ENCODE measurements at places on chromosomes 7 and 10.

DNA sequence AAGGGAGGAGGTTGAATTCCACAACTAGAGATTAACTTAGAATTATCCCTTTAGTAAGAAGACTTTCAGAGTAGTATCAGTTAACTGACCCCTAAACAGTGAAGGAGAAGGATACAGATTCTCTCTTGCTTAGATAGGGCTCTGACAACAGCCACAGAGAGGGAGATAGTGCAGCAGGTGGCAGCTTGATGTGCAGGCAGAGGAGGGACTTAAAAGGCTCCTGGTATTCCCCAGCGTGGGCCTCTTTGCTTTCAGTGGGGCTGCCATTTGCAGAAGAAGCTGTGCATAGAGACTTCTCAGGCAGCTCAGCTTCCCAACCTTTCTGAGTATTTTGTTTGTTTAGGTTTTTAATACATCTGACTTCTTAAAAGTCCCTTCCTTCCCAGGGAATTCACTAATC lies 16.0 kb downstream of the FZD1 start:
- DNase-seq: no peak

DNA sequence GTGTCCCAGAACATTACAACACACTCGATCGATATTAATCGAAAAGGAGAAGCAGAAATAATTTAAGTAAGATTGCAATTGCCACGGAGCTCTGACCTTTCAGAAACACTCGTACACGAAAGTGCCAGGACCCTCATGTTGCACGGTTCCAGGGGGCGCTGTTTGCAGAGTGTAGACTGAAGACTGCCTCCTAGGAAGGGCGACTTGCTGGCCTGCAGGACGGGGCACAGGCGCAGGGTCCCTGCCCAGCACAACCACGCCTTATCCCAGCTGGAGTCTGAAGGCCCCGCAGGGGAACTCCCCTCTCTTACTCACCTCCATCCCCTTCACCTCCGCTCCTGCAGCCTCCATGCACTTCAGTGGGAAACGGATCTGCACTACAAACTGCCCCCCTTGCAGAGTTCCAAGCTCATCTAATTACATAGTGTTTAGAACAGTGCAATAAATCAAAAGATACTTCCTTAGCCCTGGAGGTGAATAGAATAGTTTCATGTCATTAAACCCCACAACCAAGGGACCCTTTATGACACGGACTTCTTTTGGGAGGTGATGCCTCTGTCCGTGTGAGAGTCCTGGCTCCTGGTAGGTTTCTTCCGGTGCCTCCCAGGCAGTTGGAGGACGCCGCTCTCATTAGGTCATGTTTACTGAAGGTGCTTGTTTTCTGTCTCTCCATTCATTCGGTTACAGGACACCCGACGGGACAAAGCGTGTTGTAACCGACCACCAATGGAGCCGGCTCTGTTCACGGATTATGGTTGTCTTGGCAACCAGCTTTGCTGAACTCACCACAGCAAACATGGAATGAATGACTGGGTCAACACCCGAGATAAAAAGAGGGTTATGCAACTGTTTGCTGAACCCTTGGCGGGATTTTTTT lies 262.2 kb downstream of the BAMBI start:
- DNase-seq: no peak

DNA sequence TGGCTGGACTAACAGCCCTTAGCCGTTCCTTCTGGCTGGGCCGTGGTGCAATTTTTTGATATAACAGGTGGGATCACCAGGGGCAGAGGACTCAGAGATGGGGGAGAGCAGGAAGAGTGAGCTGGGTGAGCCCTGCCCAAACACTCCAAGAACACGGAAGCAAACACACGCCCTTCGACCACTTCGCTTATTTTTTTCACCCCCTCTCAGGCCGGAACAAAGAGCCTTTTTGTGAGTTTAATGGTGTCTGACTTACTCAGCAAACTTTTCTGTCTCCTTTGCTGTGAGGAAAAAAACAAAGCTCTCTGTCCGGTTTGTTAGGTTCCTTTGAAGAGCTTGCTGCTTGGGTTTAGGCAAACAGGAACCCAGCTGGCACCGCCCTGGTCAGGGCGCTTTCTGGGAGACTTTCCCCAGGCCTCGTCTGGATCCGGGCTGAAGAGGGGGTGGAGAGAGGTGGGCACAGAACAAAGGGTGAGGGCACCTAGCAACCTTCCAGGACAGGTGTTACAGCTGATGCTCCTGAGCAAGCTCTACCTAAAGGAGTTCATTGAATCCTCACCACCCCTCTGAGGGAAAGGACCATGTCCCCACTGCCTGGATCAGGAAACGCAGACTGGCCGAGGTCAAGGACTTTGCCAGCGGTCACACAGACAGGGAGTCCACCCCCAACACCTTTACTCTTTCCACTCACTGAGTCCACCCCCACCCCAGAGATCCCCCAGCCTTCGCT lies 23.3 kb downstream of the CALML3 start:
- DNase-seq: no peak

DNA sequence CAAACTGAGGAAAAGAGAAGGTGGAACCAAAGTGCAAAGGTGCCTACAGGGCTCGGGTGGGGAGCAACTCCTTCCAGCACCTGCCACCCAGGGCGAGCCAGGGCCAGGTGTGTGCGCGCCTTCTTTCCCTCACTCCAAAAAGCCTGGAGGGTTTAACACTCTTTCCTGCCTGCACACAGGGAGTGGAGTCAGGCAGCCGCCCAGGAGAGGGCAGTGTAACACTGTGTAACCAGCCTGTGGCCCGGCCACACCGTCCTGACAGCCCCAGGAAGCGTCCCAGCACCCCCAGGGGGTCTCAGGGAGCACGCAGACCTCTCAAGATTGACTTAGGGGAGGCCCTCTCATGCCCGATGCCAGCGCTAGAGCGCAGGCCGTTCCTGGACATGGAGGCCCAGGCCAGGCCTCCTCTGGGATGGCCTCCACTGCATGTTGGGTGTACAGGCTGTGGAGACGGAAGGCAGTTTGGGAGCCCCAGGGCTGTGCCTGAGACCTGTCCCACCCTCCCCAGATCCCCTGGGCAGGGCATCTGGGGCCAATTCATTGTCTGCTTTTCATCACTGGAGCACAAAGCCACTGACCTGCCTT lies 13.4 kb downstream of the BRI3 start:
- DNase-seq: no peak

DNA sequence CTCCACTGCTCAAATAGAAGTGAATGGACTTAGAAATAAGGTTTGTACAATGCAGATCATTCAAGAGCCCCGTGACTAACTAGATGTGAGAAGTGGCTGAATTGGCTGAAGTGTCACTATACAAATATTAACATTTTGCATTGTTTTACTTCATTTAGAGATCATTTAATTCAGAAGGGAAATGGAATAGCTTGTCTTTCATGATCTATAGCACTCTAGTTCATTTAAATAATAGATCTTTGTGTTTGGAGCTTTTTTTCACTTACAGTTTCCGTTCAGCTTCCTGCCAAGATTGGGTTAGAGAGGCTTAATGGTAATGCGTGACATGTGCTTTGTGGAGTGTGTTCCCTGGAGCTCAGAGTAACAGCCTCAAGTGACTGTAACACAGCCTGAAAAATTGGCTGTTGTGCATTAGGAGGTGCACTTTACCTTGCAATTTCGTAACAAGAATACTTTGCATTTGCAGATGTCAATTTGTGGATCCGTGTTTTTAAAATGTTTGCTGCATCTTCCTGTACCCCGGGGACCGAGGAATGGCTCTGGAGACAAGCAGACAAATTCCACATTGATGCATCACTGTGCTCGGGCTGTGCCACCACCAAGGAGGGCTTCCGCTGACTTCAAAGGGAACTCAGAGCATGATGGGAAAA lies 170.3 kb downstream of the NRP1 start:
- no peak for DNase-seq

DNA sequence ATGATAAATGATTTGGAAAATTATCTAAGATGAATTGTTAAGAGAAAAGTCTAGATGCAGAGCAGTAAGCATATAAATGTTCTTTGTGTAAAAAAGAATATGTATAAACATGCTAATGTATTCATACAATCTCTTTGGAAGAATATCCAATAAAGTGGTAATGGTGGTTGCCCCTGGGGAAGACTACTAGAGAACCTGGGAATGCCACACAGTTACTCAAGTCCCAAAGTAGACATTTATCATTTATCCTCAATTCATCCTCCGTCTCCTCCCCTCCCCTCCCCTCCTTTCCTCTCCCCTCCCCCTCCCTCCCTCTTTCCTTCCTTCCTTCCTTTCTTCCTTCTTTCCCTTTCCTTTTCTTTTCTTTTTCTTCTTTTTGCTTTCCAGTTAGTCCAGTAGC lies 51.7 kb downstream of the LRRC18 start:
- no peak for DNase-seq

GRCh38 chr7:141160246-141160860 lies 86.5 kb downstream of the TMEM178B start:
- no peak for DNase-seq

DNA sequence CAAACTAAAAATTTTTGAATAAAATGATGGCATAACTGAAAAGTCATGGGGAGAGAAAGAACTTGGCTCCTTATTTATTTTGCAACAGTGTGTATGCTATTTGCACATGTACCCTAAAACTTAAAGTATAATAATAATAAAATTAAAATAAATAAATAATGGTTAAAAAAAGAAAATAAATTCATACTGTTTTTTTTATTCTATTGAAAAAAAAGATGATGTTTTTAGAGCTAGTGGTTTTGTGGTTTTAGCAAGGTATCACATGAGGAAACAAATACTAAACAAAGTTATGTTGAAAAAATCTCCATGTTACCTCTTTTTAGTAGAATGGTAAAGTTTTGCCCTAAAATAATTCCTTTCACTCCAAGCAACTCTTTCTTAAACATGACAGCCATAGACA lies 26.2 kb downstream of the TMEM168 start:
- DNase-seq: no peak

DNA sequence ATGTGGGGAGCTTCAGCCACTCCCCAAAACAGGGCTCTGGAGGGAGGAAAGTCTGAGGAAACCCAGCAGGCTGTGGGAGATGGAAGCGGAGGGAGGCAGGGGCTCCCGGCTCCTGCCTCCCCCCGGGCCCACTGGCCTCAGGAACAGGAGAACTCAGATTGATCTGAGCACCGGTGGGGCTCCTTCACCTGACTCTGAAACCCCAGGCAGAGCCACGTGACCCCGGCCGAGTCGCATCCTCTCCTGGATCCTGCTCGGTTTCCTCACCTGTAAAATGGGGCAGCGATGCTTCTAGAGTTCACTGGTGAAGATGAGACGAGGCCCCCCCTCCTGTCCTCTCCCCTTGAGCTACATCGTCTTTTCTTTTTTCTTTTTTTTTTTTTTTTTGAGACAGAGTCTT lies 33.6 kb downstream of the TCERG1L start:
- no peak for DNase-seq

DNA sequence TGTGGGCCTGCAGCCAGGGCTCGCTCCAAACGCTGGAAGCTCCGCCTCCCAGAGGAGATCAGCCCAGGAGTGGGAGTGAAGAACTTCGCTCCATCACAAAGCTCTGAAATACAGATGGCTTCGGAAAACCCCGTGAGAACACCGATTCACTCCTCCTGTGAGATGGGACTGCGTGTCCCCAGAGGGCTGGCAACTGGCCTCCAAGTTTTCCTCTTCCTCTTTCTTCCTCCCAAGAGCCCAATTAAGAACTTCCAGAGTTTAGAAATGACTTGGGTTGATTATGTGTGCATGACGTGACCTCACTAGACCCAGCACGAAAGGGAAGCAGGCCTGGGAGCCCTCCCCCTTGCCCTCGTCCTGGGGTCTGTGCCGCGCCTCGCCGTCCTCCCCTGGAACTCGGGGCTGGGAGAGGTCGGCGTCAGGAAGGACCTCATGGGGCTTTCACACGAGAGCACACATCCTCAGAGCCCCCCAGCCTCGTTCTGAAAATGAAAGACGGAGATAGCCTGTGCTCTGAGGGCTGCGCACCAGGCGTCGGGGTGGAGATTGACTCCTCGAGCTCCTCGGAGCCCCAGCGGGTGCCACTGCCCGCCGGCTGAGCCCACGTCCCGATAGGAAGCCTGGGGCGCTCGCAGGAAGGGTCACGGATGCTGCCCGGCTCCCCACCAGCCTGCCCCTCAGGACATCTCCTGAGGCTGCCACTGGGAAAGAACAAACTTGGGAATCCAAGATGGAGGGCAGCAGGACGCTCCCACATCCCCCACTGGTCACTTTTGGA lies 37.8 kb downstream of the PTPRN2 start:
- no peak for DNase-seq

DNA sequence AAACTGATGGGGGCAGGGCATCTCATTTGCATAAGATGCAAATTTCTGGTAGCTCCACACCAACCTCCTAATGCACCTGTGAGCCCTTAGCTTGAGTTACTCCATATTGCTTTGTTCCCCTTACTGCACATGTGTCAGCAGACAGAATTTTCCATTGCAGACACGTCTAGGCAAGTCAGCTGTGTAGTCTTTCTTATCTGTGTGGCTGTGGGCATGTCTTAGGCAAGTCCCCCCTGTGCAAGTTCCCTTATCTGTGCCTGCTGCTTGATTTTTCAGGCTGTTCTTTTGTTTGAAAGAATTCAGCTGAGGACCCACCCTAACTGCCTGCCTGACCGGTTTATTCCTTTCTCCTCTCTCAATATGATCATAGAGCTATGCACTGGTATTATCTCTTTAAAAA lies 28.5 kb upstream of the TRIM24 start:
- no peak for DNase-seq

DNA sequence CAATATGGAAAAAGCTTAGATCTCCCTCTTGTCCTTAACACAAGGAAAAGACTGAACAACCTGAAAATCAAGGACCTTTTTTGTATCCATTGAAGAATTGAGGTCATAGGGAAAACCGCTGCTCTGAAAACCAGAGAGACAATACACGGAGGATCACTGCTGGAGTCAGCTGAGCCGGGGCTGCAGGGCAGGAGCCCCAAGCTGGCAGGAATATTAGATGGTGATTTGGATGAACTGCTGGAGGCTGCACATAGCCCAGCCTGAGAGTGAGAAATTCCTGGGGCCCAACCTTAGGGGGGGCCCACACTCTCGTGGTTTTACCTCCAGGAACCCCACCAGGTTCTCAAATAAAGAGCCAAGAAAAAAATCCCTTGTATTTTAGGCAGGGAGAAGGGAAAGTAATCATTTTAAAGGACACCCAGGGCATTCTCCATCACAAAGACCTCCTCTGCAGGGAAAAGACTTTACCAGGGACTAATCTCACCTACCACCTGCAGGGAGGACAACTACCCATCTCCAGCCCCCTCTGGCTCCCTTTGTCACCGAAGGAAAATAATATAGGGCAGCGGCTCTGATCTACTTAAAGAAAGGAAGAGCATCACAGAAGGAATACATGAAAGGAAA lies 55.4 kb upstream of the RNF32 start:
- DNase-seq: no peak

- no peak for DNase-seq
These were observed 292.1 kb downstream of the BBS9 start for GRCh38 chr7:33421429-33421828.

All from activated naive CD4-positive, alpha-beta T cell (primary cell).